Stimulated activated memory B cell treated with anti-CD40 and anti-IgM and Interleukin-4, amounts not matched to agents 10 μg/mL and 1 μg/mL and 100 μg/mL, for 72 hours (primary cell): ENCODE measurements at places on chromosomes 13 and 19.
A peak's percentile ranks its signal among the peaks of the same experiment; 100 is the strongest.

DNA sequence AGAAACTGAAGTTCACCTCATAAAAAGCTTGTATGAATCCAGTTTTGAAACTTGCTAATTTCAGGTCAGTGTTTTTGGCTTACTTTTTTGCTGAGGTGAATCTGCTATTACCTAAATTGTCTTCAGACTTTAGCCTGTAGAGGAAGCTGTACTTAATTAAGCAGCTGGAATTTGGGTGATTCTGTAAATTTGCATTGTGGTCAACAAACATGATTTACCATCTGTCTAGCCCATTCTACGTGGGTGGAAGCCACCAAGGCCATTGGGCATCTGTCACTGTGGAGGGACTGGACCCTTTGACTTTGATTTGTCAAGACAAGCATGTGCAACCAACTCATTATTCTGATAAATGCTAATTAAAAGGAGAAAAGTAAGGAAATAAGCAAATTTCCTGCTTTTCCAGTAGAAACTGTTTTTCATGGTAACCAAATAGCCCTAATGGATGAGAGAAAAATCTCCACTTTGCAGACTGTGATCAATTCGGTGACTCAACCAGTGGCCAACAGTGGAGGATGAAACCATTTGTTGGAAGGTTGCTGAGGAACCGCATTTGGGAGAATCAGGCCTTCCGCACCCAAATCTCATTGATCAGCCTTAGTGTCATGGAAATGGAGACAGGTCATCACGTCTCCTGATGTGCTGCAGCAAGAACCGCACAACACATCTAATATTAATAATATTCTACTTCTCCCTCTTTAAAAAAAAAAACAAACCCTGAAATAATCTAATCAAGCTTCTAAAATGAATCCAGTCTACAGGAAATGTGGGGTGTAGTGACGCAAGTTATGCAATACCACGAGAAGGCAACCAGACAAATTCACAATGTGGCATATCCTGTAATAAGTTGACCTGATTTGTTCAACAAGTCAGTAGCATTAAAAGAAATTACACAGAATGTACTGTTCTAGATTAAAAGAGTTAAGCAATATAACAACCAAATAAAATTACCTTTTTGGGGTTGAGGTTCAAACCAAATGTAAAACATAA lies 54.3 kb downstream of the GARRE1 start:
- H3K36me3 ChIP-seq, result peaks cover 21% of the 10 kb centered on the region
- H3K4me1 ChIP-seq, result peaks cover 59% of the 10 kb centered on the region
- no peaks in the 10 kb centered on the region for H3K27me3 ChIP-seq
- no peak overlapping the region for H3K4me3 ChIP-seq

GRCh38 chr19:50392759-50393158 lies 8.6 kb downstream of the POLD1 start:
- H3K4me1 ChIP-seq, result no peaks in the 10 kb centered on the region
- no peak overlapping the region for H3K27ac ChIP-seq
- H3K4me3 ChIP-seq, result no peak overlapping the region
- H3K36me3 ChIP-seq, result peaks cover 38% of the 10 kb centered on the region
- ATAC-seq, result no peak

DNA sequence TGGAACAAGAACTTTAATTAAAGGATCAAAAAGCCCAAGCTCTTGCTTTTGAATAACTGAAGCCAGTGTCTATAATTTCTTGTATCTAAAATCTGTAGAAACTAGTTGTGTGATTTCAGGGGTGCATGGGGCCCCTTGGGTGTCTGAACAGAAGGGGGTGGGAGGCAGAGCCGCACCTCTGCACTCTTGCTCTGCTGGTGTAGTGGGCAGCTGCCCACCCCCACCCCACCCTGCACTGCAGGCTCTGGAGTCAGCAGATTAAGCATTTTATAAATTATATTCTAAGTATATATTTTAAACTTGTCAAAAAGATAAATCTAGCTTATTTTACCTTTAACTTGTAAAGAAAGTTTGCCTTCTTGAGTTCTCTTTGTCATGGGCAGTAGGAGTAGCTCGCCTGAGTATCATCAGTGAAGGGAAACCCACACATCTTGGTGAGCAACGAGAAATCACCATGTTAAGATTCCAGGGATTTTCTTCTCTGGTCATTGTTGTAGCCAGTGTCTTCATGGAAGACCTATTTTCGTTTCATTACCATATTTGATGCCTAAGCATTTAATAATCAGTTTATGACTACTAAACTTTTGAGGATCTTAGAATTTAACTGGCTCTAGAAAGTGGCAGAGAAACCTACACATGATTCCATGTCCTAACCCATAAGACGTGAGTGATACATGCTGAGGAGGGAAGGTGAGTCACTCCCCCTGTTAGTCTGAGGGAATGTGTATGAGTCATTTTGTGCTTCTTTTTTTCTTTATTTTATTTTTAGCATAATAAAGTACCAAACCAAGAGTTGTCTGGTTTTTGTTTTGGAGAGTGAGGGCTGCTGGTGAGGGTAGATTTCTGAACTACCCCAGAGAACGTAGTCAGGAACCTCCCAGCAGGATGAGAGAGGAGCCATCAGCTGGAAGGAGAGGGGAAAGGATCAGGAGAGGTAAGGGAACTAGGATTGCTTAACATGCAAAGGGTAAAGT lies 7.7 kb downstream of the UBE2L5 start:
- peak overlapping the region; percentile 77 for H3K4me3 ChIP-seq
- ATAC-seq, result peak; percentile 91
- H3K27ac ChIP-seq, result peak overlapping the region; percentile 91
- H3K4me1 ChIP-seq, result peaks cover 23% of the 10 kb centered on the region
- no peaks in the 10 kb centered on the region for H3K27me3 ChIP-seq

- peaks cover 24% of the 10 kb centered on the region for H3K4me1 ChIP-seq
- H3K27ac ChIP-seq, result peak overlapping the region; percentile 76
- ATAC-seq, result peak; percentile 98
- H3K36me3 ChIP-seq, result no peaks in the 10 kb centered on the region
- no peaks in the 10 kb centered on the region for H3K27me3 ChIP-seq
Observed at GRCh38 chr13:76879203-76879882, 6.9 kb downstream of the KCTD12 start.

GRCh38 chr13:45875951-45876350 lies 24.4 kb upstream of the SIAH3 start:
- no peak overlapping the region for H3K27ac ChIP-seq
- H3K4me3 ChIP-seq, result no peak overlapping the region
- ATAC-seq, result no peak
- H3K4me1 ChIP-seq, result no peaks in the 10 kb centered on the region

DNA sequence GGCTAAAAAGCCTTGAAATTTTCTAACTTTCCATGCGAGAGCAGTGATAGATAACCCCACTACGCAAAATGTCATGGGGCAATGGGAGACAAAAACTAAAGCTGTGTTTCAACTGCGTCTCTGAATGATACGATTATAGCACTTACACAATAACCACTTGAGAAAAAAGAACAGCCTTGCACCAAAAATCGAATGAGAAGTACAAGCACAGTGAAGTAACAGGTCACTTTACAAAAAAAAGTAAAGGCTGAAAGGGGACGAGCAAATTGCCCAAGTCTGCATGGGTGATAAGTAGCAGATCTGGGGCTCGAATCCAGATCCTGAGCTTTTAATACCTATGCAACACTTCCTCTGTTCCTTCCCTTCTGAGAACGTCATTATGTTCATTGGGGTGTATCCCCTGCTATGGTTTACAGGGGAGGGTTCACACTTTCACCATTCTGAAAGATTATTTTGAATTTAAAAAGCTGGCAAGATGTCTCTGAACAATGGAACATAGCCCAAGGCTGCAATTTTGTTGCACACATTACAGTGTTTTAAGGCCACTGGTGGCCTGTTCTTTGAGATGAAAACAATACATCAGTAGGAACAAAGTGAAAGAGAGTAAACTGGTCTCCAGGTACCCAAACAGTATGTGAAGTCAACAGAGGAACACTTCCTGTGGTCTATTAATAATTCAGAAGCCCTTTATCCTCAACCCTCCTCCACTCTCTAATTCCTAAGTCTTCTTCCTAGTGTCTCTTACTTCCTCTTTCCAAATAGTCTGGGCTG lies 3.2 kb downstream of the CPB2 start:
- no peak for ATAC-seq
- H3K27me3 ChIP-seq, result peaks cover 7% of the 10 kb centered on the region
- H3K27ac ChIP-seq, result no peak overlapping the region
- H3K36me3 ChIP-seq, result no peaks in the 10 kb centered on the region
- peaks cover 10% of the 10 kb centered on the region for H3K4me1 ChIP-seq
- no peak overlapping the region for H3K4me3 ChIP-seq

GRCh38 chr19:47794526-47794925 lies 9.8 kb downstream of the TPRX1 start:
- no peaks in the 10 kb centered on the region for H3K36me3 ChIP-seq
- no peak overlapping the region for H3K27ac ChIP-seq
- no peak for ATAC-seq
- no peak overlapping the region for H3K4me3 ChIP-seq
- peaks cover 44% of the 10 kb centered on the region for H3K27me3 ChIP-seq

DNA sequence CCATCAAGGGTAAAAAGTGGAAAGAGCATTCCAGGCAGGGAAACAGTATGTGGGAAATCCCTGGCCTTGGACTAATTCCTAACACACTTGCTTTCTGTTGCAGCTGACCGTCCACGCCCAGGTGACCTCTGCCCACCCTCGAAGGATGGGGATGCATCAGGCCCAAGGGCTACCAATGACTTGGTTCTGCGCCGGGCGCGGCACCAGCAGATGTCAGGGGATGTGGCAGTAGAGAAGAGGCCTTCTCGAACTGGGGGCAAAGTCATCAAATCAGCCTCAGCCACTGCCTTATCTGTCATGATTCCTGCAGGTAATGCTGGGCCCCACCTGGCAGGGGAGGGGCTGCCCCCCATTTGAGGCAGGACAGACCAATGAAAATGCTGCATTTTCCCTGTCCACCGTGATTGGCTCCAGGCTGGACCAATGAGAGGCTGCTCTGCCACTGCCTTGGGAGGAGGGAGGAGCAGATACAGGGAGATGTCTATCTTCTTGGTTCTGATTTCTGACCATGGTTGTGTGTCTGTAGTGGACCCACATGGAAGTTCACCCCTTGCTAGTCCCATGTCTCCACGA lies 12.6 kb downstream of the DNASE2 start:
- no peak overlapping the region for H3K27ac ChIP-seq
- H3K36me3 ChIP-seq, result peaks cover 17% of the 10 kb centered on the region
- H3K4me1 ChIP-seq, result peaks cover 12% of the 10 kb centered on the region

DNA sequence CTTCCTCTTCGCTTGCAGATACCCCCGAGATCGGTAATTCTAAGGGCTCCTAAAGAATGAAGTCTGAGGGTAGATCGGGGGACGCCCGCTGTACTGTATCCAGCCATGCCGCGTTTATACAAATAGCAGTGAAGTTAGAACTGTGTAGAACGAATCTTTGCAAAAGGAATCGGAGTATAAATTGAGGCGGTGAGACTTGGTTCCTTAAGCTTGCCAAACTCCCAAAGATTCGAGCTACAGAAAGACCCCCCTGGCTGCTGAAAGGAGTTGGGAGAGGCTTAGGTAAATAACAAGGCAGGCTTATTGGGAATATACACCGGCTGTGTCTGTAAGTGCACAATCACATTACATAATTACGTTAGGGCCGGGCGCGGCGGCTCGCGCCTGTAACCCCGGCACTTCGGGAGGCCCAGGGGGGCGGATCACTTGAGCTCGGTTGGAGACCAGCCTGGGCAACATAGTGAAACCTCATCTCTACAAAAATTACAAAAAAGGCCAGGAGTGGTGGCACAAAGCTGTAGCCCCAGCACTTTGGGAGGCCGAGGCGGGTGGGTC lies 12.2 kb downstream of the TMEM160 start:
- peaks cover 33% of the 10 kb centered on the region for H3K4me1 ChIP-seq
- peaks cover 4% of the 10 kb centered on the region for H3K36me3 ChIP-seq
- H3K27ac ChIP-seq, result peak overlapping the region; percentile 77
- peak; percentile 68 for ATAC-seq

- no peak overlapping the region for H3K27ac ChIP-seq
- H3K4me3 ChIP-seq, result no peak overlapping the region
- peaks cover 9% of the 10 kb centered on the region for H3K27me3 ChIP-seq
Observed at GRCh38 chr19:32672841-32673240, 2.1 kb downstream of the ANKRD27 start.

DNA sequence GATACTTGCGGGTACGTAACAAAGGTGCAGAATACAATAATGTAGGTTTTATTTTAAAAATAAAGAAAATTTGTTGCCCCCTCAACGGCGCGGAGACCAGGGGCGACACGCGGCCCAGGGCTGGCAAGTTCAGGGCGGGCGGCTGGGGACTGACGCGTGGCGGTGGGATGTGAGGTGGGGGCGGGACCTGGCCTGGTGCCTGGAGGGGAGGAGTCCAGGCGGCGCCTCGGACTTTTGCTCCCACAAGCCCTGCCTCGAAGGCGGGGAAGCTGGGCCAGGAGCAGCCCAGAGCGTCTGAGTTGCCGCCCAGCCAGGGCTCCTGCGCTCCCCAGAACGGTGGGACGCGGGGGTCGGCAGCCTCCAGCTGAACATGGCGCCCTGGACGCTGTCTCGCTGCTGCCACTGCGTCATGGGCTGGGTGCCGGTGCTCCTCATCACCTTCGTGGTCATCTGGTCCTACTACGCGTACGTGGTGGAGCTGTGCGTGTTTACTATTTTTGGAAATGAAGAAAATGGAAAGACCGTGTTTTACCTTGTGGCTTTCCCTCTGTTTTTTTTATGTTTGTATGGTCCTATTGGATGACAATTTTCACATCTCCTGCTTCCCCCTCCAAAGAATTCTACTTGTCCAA lies 1122.8 kb upstream of the ATXN8OS start:
- no peaks in the 10 kb centered on the region for H3K36me3 ChIP-seq
- no peaks in the 10 kb centered on the region for H3K4me1 ChIP-seq
- no peaks in the 10 kb centered on the region for H3K27me3 ChIP-seq
- ATAC-seq, result peak; percentile 40

DNA sequence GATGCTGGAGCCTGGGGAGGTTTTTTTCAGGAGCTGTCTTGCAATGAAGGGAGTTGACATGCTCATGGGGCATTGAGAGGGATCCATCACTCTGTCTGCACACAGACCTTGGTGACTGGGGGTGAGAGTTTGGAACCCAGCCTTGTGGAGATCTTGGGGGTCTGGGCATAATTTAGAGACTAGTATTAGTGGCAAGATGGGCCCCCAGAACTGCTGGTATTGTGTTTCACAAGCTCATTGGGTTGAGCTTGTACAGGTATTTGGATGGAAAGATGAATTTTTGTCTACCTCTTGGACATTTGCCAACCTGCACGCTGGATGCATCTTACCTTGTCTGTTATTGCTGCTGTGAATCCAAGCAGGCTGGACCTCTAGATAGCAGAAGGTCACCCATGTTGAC lies at the start of gene OR2Z1:
Gene OR2Z1, plus strand, starts transcription at position 301 of the 400 bp plus-strand sequence. CDS start 9,395 bp downstream, outside the sequence.
- H3K4me1 ChIP-seq, result no peaks in the 10 kb centered on the region
- H3K27ac ChIP-seq, result no peak within 1 kb of the TSS

- no peak overlapping the region for H3K4me3 ChIP-seq
- peak; percentile 20 for ATAC-seq
- no peak overlapping the region for H3K27ac ChIP-seq
- H3K27me3 ChIP-seq, result peaks cover 34% of the 10 kb centered on the region
Observed at GRCh38 chr19:41172297-41173164, 20.5 kb upstream of the CYP2S1 start.

GRCh38 chr13:44795176-44795575 lies 194.1 kb downstream of the NUFIP1 start:
- ATAC-seq, result no peak
- no peak overlapping the region for H3K4me3 ChIP-seq
- no peaks in the 10 kb centered on the region for H3K27me3 ChIP-seq
- H3K27ac ChIP-seq, result no peak overlapping the region
- no peaks in the 10 kb centered on the region for H3K4me1 ChIP-seq
- H3K36me3 ChIP-seq, result no peaks in the 10 kb centered on the region
